ENCODE measurements at places on chromosomes 3 and 15.
A peak's percentile ranks its signal among the peaks of the same experiment; 100 is the strongest.

GRCh38 chr3:193744048-193744821 lies 151.2 kb downstream of the OPA1 start:
- DNase-seq: no peak

DNA sequence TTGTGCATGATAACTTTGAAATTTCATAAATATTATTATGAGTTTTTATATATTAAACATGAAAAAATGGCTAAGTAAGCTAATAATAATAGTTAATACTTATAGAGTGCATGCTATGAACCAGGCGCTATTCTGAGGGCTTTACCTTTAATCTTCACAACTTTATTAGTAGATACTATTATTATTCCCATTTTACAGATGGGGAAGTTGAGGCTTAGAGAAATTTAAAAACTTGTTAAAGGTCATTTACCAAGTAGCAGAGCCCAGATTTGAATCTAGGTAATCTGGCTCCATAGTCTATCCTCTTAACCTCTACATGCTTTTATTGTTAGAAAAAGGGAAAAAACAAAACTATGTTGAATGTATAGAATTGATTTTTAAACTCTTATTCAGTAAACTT lies 60.4 kb downstream of the TRPC1 start:
- no peak for DNase-seq

DNA sequence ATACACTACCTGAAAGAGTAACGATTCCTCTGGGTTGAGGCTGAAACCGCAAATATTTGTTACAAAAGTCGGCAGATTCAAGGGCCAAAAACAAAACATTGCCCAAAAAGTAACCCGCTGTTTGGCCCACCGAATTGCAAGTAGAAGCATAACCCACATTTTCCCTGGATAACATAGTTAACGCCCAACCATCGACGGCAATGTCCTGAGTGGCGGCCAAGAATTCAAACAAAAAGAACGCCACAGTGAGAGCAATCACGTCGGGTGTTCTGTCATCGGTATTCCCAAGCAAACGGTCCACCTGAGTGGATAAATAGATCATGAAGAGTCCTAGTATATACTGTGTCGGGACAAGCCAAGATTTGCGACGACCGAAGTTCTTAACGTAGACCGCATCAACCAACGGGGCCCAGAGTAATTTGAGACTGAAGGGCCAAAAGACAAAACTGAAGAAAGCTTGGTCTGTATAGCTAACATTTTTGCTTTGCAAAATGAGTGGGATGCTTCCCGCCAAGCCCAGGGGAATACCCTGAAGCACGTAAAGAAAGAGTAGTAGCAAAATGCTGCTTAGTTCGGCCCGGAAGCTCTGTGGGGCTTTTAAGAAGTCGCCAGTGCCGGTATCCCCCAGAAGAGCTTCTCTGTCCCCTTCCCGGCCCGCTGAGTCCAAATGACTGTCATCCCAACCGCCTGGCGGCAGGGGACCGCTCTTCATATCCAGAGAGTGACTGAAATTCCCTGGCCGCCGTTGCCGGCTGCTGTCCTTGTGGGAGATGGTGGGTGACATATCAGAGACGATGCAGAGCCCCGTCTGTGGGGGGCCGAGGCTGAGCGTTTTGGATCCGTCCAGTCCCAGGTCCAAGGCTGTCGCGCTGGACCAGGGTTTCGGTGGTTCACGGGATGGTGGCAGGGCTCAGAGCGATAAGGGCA lies 750 bp downstream of the SLC33A1 start:
- peak; percentile 52 for DNase-seq

- peak; percentile 77 for DNase-seq
Observed at GRCh38 chr15:90750186-90750585, 33.0 kb downstream of the BLM start.
